Astrocyte (in vitro differentiated cells and primary cell): ENCODE measurements at places on chromosomes 2 and 18.

GRCh38 chr18:12598181-12598930 is 59.6 kb downstream of the SPIRE1 start:
- peak; percentile 43 for DNase-seq

DNA sequence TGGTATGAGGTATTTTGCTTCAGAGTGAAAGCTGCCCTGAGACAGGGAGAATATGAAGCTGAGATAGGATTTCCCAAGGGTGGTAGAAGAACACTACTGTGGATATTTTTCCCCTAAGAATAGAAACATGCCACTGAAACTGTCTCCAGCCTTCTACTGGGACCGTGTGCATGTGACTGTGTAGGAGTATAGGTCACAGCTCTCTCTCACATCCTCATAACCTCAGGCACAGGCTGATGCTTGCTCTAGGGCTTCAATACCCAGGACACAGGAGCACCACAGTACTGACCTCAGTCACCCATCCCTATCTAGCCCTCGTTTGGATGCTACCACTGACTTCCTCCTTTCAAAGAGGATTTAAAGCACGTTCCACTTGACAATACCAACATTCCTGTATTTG is 67.2 kb downstream of the REV1 start:
- no peak for DNase-seq

DNA sequence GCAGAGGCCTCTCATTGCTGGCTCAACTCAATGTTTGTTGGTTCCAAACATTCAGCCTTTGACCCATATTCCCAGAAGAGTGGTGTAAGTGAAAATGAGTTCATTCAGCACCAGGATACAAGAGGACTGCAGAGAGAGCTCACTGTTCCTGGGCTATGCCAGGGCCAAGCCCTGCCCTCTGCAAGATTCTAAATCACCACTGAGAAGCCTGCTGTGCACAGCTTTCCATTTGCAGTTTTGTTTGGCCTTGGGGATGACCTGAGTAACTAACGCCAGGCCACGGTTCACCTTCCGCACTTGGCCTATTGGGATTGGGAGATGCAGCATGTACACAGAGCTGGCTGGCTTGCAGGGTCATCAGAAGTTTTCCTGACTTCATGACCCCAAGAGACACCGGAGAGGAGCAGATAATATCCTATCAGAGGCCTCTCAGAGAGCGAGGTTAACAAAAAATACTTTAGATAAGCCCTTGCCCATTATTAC is 12.6 kb downstream of the GKN1 start:
- no peak for DNase-seq

GRCh38 chr2:121019071-121019470 is 265.9 kb downstream of the TFCP2L1 start:
- DNase-seq: no peak

DNA sequence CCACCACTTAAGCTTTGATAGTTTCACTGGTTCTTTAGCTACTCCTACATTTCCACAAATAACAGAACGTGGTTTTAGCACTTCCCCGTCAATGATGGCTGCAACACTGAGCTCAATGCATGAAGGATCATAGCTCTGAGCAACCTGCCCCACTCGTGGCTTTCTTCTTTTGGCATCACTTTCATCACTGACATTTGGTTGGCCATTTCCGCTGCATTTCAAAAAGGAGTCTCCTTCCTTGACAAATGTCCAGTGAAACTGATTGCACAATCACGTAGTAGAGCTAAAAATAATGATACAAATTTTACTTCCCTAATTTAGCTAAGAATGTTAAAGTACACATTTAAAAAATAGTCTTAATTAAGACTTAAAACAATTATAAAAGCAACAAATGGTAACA is 205.2 kb upstream of the HDAC4 start:
- DNase-seq: no peak

DNA sequence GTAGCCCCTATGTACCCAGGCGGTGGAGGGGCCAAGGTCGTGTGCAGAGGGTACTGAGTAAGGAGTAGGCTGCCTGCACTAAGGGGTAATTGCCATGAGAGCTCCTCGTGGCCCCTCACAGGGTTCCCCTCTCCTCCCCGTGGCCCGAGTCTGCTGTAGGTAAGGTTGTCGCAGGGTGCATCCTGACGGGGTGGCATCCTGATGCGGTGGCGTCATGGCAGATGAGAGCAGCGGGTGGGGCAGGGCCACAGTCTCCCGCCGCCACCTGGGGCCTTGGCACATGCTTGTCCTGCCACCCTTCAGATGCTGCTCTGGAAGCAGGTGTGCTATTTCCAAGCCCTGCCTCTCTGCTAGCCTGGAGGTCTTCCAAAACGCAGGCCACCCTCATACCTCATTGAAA is 89.7 kb downstream of the EIPR1 start:
- no peak for DNase-seq

DNA sequence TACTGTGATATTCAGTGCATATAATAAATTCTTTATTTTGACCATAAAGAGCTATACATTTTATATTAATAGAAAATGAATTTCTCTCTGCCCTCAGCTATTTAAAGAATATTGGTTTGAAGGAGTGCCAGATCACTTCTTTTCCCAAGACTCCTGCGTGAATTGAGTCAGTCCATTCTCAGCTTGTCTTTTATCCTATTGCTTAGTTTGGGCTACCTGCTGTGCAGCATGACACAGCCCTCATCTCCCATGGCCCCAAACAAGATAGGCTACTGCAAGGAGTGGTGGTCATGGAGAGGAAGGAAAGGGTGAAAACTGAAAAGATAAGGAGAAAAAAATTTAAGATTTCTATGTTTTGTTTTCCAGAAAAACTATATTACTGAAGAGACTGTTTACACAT is 10.1 kb upstream of the FBXO11 start:
- no peak for DNase-seq

DNA sequence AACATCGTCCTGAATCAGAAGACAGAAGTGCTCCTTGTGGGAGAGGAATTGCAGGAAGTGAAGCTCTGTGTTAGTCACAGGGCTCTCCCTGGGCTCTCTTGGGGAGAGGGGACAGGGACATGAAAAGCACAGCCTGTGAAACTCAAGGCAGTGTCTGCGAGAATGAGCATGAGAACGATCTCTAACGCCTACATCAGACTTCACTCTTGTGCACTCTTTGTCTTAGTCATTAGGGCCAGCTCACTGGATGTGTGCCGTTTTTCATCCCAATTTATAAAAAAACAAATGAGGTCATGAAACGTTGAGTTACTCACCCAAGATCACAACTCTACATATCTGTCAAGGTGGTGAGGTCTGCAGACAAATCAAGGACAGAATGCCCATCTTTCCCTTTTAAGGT is 27.0 kb upstream of the TWIST2 start:
- DNase-seq: peak; percentile 46

DNA sequence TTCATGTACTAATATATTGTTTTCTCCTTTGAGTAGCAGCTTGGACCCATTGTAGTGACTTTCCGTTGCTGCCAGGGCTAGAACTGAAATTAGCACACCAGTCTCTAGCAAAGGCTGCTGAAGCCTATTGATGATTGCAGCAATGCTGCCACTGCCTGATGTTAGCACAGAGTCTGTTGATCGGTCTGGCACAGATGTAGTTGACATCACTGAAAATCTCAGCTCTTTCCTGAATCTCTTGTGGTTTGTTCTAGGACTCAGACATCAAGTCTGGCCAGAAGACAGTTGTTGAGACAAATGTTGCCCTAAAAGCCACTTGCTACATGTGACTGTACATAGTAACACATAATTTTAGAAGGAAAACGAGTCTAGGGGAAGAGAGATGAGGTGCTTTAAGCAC is 47.2 kb downstream of the VAPA start:
- peak; percentile 36 for DNase-seq

GRCh38 chr2:157192445-157193423 is 64.8 kb upstream of the GALNT5 start:
- no peak for DNase-seq

DNA sequence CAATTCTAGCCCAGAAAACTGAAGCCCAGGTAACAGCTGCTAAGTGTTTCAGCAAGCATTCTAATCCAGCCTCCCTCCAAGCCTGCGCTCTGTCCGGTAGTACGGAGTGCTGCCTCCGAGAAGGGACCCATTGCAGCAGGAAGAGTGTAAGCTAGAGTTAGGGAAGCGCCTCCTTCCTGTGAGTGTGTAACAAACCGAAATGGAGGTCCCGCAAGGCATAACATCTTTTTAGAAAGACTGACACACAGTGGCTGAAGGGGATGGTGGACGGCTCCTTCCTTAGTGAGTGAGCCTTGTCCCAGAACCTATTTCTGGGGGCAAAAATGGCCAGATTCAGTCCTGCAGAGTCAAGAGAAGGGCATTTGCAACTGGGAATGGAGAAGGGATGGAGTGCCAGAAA is 12.2 kb downstream of the PKDCC start:
- DNase-seq: no peak

DNA sequence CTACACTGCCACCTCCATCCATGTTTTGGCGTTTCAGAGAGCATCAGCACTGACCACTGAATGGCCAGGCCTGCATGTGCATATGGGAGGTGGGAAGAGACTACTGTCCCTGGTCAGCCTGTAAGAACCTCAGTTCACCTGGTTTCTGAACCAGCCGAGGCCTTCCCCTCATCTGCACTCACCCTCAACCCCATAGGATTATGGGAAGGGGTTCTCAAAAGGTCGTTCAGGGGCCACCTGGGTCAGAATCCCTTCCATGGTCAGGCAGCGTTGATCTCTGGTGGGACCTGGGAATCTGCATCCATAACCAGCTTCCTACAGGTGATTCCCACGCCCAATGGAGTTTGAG is 36.7 kb downstream of the TET3 start:
- no peak for DNase-seq

DNA sequence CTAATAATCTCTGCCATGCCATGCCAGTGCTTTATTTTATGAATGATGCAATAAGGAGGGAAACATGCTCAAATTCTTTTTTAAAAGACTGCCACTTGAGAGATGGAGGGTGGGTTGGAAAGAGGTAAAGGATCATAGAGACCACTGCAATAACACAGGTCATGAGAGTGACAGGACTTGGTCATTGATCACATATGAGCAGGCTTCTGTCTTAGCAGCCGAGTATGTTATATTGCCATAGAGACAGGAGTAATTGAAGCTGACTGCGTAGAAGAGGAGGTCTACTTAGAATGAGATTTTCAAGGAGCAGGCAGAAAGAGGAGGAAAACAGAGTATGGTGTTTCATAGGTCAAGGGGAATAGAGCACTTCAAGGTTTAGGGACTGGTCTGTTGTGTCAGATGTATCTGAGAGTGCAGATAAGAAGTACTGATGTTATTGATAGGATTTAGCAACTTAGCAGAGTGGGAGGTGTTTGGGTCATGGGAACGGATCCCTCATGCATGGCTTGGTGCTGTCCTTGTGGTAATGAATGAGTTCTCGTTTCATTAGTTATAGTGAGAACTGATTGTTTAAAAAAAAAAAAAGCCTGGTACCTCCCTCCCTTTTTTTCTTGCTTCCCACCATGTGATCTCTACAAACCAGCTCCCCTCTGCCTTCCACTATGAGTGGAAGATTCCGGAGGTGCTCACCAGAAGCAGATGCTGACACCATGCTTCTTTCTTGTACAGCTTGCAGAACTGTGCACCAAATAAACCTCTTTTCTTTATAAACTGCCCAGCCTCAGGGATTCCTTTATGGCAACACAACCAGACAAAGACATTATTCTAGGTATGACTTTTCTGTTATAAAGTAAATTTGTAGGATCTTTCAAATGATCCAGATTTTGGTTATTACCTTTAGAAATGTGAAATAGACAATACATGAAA is 32.8 kb downstream of the UGP2 start:
- no peak for DNase-seq

- no peak for DNase-seq
These were observed 11.9 kb downstream of the GNLY start for GRCh38 chr2:85706063-85706462.

DNA sequence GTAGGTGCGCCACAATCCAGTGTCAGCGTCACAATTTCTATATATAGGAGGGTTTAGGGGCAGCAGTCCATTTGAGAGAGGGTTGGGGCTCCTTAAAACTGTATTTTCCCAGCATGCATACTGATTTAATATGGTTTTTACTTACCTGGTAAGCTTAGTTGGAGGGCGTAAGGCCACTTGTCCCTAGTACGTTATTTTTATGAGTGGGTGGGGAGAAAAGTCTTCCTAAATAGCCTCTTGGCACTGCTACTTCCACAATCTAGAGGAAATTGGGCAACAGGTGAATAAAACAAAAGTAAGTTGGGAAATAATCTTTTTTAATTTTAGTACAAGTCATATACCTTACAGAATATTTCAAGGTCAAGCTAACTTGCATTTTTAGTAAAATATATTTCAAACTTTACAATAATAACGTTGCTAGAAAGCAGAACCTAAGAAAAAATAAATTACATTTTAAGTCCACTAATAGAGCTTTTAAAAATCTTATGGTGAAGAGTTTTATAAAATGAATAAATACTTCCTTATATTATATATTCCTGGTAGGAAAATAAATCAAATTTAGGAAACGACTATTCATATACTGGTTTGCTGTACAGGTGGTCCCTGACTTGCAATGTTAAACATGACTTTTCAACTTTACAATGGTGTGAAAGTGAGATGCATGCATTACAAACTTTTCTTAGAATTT is 20.9 kb downstream of the DHRS9 start:
- DNase-seq: no peak

- peak; percentile 57 for DNase-seq
These were observed 68.1 kb upstream of the CSRNP3 start for GRCh38 chr2:165401285-165401852.

DNA sequence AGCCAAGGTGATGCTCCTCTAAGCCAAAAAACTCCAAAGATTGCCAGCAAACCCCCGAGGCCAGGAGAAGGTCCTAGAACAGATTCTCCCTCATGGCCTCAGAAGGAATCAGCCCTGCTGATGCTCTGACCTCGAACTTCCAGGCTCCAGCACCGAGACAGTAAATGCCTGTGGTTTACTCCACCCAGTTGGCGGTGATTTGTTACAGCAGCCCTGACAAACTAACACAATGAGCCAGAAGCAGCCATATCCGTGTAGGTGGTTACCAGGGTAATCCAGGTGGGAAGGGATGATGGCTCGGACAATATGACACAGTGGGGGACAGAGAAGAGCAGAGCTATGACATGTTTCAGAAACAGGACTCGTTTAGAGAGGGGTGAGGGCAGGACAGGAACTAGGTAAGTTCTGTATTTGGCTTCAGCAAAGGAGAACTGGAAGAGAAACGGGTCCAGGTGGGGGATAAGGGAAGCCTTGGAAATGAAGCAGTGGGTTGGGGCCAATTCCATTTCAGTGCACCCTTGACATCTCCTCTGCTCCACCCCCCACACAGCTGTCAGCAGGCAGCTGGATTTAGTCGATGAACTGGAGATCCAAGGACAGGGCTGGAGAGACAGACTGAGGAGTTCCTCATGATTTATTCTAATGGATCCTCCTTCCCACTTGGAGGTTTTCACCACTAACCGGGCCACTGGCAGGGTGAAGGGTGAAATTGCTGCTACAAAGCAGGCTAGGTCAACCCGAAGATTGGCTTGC is 179.7 kb upstream of the SH3BP4 start:
- DNase-seq: peak; percentile 75
